Bronchial epithelial cell (primary cell): ENCODE measurements at places on chromosomes 4 and X. TPM values are rescaled to one million over a fixed set of nuclear protein-coding genes. Genes with fewer than 3 reads are reported as not detected.

TCEAL6 gene
- not detected in 2 replicates for total RNA-seq

CCNA2 gene
- 0.79 and 1.4 TPM in 2 replicates for total RNA-seq

NCAPG gene
- 0.26 TPM in 2 replicates for total RNA-seq

TMEM255A gene
- not detected in 2 replicates for total RNA-seq

SULT1E1 gene
- total RNA-seq = 1.1 and 5.5 TPM in 2 replicates

VCX2 gene
- total RNA-seq = not detected in 2 replicates
